BE2C (cell line): ENCODE measurements at places on chromosomes 1 and 21.

DNA sequence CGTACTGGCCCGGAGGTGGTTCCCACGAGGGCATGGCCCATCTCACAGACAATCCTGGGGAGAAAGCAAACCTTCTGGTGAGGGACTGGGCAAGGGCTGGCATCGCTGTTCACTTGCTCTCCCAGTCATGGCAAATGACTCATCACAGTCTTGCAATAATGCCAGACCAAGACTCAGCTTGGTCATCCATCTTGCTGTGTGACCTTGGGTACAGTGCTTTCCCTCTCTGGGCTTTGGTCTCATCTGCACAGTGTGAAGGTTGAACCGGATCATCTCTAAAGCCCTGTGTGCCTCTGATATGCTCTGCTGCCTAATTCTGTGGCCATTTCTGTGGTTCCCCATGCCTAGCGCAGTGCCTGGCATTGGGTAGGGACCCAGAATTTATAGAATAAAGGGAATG is 143.6 kb upstream of the CD34 start:
- no peak for DNase-seq

- DNase-seq: no peak
These were observed 247.9 kb downstream of the AMY1C start for GRCh38 chr1:103997631-103998030.

- no peak for DNase-seq
These were observed 9.9 kb downstream of the KIAA1614 start for GRCh38 chr1:180922631-180923015.

GRCh38 chr1:221712776-221713431 is 29.0 kb downstream of the DUSP10 start:
- no peak for DNase-seq
